Epithelial cell of proximal tubule (primary cell): ENCODE measurements at places on chromosomes 12 and 14.

GRCh38 chr14:103056322-103057027 is 874 bp downstream of the CDC42BPB start:
- DNase-seq: no peak

GRCh38 chr12:104738776-104739642 is 219.1 kb downstream of the SLC41A2 start:
- DNase-seq: no peak

GRCh38 chr14:43438056-43438455 is 1069.0 kb downstream of the FSCB start:
- no peak for DNase-seq

DNA sequence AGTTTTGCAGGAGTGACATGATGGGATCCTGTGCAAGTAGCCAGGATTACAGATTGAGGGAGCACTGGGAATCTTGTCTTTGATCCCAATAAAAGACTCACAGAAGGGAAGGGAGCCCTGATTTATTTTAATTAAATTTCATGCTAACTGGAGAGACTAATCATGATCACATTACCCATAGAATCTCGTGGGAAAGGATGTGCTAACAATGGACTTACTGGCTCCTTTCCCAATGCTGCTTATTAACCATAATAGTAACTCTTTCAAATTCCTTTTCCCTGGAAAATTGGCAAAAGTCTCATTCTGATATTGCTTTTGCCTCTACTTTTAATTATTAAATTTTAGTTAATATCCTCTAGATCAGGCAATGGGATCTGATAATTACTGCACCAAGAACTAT is 174.8 kb upstream of the AVPR1A start:
- no peak for DNase-seq

GRCh38 chr14:61607570-61608244 is 87.6 kb upstream of the HIF1A start:
- DNase-seq: no peak

DNA sequence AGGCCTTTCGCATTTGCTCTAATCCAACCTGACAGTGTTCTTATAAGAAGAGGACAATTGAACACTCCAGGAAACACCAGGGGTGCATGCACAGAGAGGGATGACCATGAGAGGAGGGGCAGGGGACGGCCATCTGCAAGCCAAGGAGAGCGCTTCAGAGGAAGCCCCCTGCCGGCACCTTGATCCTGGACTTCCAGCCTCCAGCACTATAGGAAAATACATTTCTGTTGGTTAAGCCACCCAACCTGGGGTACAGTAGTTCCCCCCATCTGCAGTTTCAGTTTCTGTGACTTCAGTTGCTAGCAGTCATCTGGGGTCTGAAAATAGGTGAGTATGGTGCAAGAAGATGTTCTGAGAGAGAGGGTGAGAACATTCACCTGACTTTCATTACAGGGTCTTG is 64.7 kb downstream of the CLMN start:
- no peak for DNase-seq

DNA sequence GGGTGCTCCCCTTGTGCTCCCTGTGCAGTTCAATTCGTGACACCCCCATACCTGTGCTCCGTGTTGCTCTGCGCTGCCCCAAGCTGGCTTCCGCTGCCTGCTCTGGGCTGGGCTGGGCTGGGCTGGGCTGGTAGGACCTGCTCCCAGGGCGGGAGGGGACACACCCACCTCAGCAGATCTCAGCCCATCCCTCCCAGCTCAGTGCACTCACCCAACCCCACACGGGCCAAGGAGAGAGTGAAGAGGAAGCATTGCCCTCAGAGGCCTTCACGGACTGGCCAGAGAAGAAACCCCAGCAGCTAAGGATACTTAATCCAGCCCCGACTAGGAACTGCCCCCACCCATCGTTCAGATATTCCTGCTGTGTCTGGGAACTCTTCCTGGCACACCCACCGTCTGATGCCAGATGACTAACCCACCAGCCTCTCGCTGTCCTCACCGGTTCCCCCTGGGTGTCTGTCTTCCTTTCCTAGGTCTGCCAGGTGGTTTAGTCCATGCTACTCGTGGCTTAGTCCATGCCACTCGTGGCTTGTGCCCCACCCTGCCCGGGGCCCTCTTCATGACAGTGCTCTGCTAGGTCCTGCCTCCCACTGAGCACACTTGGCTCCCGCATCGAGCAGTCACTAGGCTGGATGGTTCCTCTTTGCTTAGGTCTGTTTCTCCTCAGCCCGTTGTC is at the start of gene LPAR5:
TSS of gene LPAR5 (minus strand) at position 104 of the 676 bp plus-strand sequence. CDS start 14,711 bp downstream, outside the sequence.
- no peak for DNase-seq

- DNase-seq: no peak
These were observed 7.7 kb downstream of the FOS start for GRCh38 chr14:75286313-75286712.

DNA sequence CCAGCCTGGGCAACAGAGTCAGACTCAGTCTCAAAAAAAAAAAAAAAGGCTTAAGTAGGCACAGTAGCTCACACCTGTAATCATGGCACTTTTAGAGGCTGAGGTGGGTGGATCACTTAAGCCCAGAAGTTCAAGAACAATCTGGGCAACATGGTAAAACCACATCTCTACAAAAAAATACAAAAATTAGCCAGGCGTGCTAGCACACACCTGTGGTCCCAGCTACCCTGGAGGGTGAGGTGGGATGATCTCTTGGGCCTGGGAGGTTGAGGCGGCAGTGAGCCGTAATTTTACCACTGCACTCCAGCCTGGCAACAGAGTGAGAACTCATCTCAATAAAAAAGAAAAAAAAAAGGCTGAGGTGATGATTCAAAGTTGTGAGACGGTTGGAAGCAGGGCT is 9.1 kb upstream of the RESF1 start:
- DNase-seq: no peak

DNA sequence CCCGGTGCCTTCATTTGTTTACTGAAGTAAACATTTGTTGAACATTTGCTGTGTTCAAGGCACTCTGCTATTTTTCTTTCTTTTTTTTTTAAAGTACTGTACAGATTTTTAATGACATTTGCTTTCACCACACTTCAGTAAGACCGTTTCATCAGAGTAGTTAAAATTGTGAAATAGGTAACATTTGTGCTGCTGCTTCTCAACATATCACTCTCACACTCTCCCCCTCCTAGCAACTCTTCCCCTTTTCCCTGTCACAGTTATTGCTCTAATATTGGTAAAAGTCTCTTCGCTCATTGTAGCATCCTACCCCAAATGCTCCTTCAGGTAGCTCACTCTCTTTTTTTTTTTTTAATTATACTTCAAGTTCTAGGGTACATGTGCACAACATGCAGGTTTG is 49.6 kb downstream of the SRGAP1 start:
- no peak for DNase-seq

- no peak for DNase-seq
These were observed 163.6 kb upstream of the BMP4 start for GRCh38 chr14:54120260-54120659.

DNA sequence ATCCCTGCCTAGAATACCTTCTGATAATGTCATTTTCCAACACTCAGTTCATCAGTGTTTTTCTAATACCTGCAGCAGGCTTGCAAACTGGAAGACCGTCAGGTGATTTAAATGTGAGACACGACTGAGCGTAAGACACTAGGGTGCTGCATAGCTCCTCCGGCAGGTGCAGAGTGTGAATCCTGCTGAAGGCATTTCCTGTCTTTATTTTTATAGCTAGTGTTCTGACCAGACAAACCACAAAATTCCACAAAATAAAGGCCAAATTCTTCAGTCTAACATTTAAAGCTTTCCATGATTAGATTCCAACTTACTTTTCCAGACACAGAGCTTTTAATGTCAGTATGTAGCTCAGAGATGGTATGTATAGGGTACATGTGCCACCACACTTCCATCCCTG is 70.7 kb downstream of the BBS10 start:
- no peak for DNase-seq

GRCh38 chr14:21498540-21499526 is 12.3 kb downstream of the METTL3 start:
- DNase-seq: peak; percentile 23

DNA sequence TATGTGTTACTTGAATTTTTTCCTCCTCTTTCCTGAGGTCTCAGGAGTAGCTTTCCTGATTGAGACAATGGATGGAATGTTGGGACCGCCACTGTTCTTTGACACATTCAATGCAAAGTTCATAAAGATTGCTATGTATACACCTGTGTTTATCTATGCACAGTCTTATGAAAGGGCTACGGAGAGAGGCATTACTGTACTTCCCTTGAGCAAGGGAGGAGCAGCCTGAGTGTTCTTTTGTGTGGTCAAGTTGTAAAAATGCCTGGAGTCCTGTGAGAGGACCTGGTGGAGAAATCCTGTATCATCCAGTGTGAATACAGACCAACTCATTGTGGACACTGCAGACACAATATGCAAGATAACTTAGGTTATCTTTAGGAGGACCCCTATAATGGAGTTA is 1.2 kb downstream of the SRGAP1 start:
- no peak for DNase-seq

GRCh38 chr14:72678356-72678755 is 215.5 kb downstream of the DPF3 start:
- DNase-seq: no peak

DNA sequence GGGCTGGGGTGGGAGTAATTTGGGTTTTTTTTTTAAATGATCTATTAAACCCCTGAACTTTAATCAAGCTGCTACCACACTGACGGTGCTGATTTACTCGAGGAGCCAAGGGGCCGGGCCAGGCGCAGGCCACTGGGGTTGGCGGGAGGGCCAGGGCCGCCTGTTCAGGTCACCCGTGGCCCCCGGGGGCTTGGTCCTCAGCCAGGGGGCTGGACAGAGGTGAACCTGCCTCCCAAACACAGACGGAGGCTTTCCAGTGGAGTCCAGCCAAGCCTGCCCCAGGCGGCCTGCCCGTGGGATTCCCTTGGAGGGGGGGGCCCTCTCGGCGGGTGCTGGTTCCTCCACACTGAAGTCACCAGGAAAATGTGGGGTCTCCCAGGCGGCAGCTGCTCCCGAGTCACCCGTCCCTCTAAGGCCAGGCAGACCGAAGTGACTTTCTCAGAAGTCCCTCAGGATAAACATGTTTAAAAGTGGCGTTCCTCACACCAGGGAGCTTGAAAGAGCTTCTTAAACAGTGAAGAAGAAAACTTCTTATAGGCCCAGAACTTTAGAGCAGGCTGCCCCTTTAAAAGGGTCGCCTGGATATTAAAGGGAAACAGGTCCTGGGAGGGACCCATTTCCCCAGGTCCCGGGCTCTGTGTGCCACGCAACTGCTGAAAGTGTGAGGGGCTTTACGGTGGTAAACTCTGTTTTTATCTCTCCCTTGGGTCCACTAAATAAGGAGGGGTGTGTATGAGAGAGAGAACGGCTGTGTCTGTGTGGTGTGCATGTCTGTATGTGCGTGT is 167.2 kb upstream of the GSC start:
- no peak for DNase-seq

DNA sequence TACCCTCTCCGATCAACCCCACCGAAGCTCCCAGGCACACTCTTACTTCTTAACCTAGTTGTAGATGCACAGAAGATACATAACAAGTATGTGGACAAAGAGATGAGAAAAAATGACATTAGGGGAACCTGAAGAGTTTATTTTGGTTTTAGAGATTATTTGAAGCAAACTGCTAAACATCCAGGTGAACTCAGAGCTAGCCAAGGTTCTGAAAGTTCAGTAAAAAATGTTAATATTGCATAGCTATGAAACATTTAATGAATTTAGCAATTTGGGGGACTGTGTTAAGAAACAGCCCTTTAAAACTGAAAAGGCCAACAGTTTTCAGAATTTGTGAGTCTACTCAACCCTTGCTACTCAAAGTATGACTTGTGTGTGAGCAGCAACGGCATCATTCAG is 174.4 kb downstream of the NAV3 start:
- DNase-seq: no peak

GRCh38 chr14:104801520-104802393 is 856 bp downstream of the ZBTB42 start:
- no peak for DNase-seq

- no peak for DNase-seq
These were observed 132.8 kb downstream of the TTLL5 start for GRCh38 chr14:75793806-75794205.

- no peak for DNase-seq
These were observed 19.4 kb downstream of the ZFYVE21 start for GRCh38 chr14:103735022-103735421.

DNA sequence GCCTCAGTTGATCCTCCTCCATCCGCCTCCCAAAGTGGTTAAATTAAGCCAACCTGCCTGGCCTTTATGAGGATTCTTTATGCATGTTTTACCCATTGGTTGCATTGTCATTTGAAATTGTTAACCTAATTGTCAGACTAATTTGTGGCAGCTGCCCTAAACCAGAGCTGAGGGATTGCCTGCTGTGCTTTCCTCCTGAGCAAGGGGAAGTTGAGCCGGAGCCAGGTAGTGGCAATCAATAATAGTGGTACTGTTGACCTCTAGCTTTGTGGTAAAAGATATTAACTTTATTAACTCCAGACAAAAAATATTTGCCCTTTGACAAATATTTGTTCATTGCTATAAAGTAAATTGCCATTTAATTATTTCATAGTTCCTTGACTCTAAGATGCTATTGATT is 5.6 kb upstream of the HEBP1 start:
- no peak for DNase-seq

- no peak for DNase-seq
These were observed 130.4 kb downstream of the SLC2A13 start for GRCh38 chr12:39975374-39975918.

GRCh38 chr12:59678759-59679411 is 83.1 kb downstream of the SLC16A7 start:
- no peak for DNase-seq

- DNase-seq: no peak
These were observed 32.1 kb downstream of the DEPDC4 start for GRCh38 chr12:100234591-100235304.

- no peak for DNase-seq
These were observed 276.5 kb downstream of the ZFP36L1 start for GRCh38 chr14:68516342-68516741.

GRCh38 chr14:62031504-62031903 is 269.3 kb downstream of the SNAPC1 start:
- DNase-seq: no peak

- DNase-seq: no peak
These were observed 1.6 kb upstream of the CD9 start for GRCh38 chr12:6198556-6198955.

DNA sequence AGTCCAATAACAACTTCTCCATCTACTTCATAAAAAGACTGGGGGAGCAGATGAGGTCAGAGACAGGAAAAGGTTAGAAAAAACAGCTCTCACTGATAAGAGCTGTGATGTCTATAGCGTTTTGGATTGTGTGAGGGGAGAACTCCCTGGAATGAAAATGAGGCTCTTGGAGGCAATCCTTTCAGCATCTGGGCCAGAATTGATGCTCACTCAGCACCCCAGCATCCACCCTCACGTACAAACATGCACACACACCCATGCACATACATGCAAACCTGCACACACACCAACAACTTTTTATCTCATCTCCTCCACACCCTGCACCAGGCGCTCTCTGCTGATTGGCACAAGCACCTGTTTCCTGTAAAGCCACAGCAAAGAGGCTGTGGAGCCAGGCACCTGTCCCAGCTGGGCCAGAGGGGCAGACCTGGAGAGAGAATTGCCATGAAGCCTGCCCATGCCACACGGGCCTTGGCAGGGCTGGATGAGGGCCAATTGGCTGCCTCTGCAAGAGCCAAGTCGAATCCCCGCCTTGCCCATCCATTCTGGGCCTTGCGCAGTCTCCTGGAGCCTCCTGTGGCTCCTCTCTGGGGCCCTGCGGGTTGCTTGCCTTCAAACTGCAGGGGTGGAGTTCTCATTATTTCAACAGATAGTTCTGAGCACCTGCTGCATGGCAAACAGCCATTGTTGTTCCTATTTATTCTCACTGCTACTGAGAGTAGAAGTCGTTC is 53.1 kb downstream of the SYNE3 start:
- no peak for DNase-seq
